ENCODE measurements at places on chromosomes 3 and 15.

DNA sequence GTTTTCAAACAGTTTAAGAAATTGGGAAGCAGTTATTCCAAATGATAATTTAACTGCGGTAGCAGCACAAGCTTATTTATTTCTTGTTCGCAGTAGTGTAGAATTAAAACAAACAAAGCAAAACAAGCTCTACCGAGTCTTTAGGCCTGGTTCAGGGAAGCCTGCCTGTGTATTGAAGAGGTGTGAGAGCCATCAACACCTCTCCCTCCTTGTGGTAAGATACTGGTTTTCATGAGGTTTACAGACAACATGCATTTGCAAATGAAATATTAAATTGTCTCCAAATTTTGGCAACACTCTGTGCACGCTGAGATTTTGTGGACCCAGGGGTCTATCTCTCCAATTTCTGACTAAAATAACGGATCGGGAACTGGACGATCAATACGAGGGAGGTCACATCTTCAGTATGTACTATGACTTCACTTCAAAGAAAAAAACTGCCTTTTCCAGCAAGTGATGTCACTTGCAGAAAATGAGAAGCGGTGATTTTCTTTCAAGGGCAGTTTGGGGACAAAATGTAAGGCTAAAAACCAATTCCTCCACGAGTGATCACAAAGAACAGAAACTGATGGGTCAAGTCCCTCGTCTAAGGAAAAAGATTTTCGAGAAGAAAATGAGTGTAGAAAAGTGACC is 721 bp downstream of the ATR start:
- peak; percentile 37 for DNase-seq

DNA sequence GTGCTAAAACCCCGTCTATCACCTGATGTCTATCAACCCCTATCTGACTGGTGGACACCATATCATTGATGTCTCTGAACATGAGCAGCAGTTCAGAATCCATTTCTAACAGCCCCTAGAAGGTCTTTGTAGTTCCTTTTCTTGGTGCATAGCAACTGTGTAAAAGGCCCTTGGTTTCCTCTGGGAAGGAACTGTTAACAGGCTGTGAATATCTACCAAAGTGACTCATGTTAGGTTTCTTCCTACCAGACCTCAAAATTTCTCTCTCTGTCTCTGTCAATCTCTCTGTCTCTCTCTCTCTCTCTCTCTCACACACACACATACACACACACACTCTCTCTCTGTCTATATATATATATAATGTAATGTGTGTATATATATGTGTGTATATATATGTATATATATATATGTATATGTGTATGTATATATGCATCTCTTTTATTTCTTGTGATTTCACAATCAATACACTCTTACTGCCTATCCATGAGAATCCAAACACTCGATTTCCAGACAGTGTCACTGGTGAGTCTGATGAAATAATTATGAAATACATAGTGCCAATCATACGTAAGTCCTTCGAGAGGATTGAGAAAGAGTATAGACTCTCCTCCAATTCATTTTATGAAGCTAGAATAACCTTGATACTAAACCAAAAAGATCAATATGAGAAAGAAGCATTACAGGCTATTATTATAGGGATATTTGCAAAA is 335.9 kb upstream of the SLCO3A1 start:
- DNase-seq, result peak; percentile 62

DNA sequence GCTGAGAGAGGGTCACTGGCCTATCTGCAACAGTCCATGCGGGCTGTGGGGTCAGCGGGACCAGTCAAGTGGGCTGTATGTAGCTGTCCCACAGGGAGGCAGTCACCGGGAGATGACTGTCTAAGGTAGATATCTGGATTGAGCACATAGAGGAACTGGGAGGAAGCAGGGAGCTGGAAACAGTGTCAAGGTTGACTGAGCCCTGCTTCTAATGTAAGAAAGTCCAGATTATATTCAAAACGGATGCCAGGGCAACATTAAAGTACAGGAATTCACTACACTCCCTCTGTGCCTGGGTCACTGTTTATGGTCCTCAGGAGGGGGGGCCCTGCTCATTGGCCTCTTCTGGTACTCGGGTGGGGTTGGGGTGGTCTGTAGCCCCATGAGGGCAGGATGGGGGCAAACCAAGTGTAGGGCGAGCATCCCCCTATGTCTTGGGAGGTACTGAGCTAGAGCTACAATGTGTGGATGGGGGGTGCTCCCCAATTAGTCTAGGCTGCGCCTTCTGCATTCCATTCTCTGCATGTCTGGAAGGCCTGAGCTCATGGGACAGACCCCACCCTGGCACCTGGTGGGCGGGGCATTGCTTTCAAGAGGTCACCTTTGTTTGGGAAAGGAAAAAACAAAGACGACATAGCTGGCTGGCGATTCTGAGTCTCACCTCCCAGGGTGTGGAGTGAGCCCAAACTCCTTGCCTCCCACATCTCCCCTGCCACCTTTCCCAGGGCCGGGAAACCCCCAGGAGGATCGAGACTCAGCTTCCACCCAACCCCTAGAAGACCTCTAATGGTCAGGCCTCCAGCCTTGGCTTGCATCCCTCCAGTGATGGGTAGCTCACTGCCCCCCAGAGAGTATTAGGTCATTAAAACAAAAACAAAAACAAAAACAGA is 45.1 kb upstream of the C15orf39 start:
- DNase-seq, result no peak

DNA sequence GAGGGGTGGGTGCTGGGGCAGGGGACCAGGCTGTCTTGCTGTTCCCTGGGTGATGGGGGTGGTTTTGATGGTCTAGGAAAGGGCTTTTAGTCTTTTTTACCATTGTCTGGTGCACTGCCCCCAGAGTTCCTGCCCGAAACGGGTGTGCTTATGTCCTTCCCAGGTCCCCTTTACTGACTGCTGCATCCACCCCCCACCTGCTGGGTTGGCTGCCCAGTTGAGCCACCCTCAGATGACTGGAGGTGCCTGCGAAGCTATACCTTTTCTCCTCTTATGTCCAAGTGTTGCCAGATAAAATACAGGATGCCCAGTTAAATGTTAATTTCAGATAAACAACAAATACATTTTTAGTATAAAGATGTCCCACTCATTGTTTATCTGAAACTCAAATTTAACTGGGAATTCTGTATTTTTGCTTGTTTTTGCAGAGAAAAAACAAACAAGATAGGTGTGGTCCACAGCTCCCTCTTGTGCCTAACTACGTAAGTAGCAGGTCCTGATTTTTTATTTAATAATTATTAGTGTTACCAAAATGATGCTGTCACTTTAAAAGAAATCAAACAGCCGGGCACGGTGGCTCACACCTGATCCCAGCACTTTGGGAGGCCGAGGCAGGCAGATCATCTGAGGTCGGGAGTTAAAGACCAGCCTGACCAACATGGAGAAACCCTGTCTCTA is 6.1 kb upstream of the RPP14 start:
- DNase-seq, result peak; percentile 75
